ENCODE measurements at places on chromosomes 13 and 19.

GRCh38 chr19:16036397-16036925 is 39.8 kb upstream of the TPM4 start:
- no peak for DNase-seq

GRCh38 chr19:13849991-13850909 is 26.7 kb upstream of the NANOS3 start:
- no peak for DNase-seq

DNA sequence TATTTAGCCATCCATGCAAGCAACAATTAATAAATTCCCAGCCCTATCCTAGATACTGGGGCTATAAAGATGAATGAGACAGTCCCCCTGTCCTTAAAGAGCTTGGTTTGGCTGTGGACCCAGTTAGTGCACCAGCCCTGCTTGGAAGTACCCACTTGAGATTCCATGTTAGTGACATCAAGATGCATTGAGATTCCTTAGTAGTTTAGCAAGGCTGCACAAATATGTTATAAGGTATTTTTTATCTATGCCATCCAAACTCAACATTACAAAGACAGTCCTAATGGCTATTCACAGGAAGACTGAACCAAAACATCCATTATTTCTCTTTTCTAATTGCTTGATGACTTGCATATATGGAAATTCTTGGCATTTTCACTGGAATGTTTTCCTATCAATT is 48.8 kb upstream of the RAP2A start:
- no peak for DNase-seq

GRCh38 chr13:29421118-29421517 is 174.4 kb downstream of the SLC7A1 start:
- no peak for DNase-seq

DNA sequence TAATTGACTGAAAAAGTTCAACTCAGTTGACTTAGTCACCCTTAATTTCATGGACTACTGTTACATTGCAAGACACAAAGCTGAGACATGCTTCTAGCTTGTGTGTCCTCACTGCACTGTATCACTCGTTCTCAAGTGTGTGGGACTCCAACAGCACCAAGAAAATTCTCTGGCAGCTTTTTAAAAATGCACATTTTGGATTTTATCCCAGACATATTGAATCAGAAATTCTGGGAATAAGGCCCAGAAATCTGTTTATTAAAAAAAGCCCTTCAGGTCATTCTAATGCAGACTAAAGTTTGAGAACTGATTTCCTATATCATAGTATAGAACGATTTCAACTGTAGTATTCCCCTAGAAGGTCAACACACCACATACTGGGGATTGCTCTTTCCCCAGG is 1485.3 kb downstream of the PCDH9 start:
- no peak for DNase-seq

DNA sequence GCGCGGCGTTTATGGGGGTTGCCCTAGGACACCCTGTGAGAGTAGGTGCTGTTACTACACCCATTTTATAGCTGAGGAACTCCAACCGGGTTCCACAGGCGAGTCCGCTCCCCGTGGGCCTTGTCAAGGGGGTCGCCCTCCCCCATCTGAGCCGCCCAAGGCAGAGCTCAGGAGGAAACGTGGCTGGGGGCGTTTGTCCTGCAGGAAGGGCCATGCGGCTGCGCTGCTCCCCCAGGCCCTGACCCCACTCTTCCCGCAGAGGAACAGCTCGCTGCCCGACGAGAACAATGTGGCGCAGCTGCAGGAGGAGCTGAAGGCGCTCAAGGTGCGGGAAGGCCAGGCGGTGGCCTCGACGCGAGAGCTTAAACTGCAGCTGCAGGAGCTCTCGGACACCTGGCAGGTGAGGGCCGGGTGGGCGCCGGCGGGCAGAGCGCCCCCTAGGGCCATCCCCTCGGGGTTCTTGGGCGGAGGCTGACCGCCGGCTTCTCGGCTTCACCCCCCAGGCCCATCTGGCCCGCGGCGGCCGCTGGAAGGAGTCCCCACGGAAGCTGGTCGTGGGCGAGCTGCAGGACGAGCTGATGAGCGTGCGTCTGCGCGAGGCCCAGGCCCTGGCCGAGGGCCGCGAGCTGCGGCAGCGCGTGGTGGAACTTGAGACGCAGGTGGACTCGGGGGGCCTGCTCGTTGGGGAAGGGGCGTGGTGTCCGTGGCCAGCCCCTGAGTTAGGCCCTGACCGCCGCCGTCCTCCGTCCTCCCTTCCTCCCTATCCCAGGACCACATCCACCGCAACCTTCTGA is 12.4 kb downstream of the PRR36 start:
- DNase-seq = no peak

GRCh38 chr19:408441-408901 is 476 bp downstream of the C2CD4C start:
- no peak for DNase-seq

GRCh38 chr19:18644196-18645034 is 7.6 kb downstream of the KLHL26 start:
- DNase-seq = no peak

- DNase-seq = no peak
Observed at GRCh38 chr19:3766520-3766919, 4.0 kb downstream of the MRPL54 start.

GRCh38 chr19:18191640-18192062 is 1.4 kb upstream of the MPV17L2 start:
- DNase-seq = no peak

DNA sequence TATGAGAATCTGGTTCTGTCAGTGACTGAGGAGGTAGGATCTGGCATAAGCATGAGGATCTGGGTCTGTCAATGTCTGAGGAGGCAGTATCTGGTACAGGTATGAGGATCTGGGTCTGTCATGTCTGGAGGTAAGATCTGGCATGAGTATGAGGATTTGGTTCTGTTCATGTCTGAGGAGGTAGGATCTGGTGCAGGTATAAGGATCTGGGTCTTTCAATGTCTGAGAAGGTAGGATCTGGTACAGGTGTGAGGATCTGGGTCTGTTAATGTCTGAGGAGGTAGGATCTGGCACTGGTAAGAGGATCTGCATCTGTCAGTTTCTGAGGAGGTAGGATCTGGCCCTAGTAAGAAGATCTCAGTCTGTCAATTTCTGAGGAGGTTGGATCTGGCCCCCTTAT is 12.4 kb upstream of the PDCD2L start:
- no peak for DNase-seq

DNA sequence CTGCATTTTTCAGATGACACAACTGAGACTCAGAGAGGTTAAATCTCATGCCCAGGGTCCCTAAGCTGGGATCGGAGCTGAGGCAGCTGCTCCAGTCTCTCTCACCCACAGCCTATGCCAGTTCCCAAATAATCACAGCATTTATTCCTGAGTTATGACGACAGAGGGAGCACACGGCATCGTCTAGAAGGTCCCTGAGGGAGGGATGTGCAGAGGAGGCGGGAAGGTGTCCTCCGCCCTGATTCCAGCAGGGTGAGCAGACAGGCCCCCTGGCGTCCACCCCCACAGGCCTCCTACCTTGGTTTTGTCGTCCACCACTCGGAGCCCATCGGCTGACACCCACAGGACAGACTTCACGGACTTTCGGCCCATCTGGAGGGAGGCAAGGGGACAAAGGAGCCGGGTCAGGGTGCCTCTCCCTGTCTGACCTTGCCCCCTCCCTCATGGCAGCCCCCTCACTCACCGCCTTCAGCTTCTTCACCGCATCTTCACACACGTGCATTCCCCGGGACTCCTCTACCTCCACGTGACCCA is 8.0 kb downstream of the NUMBL start:
- no peak for DNase-seq

- DNase-seq = no peak
Observed at GRCh38 chr19:13872695-13873389, 4.1 kb upstream of the NANOS3 start.

DNA sequence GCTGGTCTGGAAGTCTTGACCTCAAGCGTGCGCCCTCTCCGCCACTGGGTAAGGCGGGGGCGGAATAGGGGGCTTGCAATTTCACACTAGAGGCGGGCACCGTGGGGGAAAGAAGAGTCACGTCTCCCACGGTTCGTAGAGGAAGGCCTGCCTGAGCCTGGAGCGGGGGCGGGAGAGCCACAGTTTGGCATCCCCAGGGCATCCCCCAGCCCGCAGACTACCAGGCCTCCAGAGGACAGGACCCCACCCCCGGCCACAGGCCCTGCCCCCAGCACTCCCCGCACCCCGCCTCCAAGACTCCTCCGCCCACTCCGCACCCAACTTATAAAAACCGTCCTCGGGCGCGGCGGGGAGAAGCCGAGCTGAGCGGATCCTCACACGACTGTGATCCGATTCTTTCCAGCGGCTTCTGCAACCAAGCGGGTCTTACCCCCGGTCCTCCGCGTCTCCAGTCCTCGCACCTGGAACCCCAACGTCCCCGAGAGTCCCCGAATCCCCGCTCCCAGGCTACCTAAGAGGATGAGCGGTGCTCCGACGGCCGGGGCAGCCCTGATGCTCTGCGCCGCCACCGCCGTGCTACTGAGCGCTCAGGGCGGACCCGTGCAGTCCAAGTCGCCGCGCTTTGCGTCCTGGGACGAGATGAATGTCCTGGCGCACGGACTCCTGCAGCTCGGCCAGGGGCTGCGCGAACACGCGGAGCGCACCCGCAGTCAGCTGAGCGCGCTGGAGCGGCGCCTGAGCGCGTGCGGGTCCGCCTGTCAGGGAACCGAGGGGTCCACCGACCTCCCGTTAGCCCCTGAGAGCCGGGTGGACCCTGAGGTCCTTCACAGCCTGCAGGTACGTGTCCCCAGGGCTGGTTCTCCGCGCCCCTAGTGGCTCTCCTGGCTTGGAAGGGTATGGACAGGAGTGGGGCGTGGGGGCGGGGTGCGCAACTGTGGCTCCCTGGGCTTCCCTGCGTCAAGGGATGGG is at the start of gene ANGPTL4:
Gene ANGPTL4 (plus strand): TSS at position 353 of the 969 bp plus-strand sequence. CDS start 167 bp downstream, at position 520.
- DNase-seq = no peak

DNA sequence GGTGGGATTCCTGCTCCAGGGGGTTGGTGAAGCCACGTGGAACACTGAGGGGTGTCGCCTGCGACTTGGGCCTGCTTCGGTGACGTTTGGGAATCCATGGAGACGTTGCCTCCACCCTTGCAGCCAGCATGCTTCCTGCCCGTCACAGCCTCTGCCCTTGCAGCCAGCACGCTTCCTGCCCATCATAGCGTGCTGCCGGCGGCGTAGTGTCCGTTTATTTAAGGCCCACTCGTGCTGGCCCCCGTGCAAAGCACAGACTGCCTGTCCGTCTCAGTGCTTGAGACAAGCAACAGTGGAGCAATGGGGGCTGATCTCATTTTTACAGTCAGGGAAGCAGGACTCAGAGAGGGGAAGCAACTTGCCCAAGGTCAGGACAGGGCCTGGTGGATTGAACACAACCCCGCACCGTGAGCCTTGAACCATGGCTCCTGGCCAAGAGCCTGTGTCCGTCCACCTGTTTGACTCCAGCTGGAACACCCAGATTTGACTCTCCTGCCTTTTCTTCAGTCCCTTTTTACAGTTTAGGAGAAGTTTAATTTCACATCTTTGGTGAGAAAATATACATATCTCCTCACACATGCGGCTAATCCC is 149.6 kb downstream of the TEX29 start:
- no peak for DNase-seq

- DNase-seq = no peak
Observed at GRCh38 chr19:53904909-53905308, 4.2 kb upstream of the CACNG7 start.

DNA sequence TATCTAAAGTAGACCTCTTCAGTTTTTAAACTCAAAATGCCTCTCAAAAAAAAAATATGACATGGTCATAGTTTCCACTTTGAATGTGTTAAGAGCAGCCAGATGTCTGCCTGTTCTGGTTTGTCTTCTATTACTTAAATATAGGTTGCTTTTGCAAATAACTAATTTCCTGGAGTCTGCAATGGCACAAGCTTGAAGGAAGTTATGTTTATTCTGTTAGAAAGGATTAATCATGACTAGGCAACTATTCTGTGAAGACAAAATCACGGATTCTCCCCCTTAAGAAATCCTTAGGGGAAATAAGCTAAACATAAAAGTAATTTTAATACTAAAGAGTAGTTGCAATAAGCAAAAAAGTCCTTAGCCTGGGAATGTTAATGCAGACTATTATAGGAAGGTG is 26.3 kb downstream of the SKA3 start:
- DNase-seq = no peak

GRCh38 chr19:30069535-30070197 is 127.6 kb downstream of the URI1 start:
- no peak for DNase-seq

DNA sequence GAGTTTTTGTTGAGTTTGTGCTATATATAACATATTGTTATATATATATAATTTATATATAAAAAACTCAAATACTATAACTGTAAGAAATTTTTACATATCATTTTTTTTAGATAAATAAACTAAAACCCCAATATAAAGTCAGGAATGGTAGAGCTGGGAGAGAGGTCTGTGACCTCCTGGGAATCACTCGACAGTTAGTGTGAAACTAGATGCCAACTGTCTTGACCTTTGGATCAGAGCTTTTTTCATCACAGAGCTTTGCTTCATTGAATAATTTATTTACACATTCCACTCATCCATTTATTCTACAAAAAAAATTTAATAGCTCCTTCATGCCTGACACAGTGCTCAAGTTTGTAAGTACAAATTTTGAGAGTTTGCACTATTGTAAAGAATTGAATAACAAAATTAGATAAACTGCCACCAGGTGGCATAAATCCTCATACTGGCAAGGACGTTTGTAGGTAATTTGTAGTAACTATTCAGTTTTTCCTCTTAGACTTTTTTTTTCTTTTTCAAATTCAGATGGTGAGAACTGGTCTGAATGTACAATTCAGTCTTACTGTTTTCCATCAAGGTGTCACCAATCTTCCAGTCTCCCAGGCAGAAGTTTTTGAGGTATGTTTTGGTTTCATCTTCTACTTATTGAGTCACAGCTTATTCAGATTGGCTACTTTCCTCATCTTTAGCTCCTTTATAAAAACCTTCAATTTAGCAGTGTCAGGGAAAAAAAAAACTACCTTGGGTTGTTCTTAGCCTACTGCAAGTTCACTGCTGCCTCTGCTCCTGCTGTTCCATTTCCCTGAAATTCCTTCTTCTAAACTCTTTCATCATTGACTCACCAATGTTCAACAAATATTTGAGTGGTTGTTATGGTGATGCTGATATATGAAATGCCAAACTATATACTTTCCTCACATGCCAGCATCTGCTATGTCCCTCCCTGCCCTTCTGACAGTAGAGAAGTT is 28.7 kb downstream of the LACC1 start:
- no peak for DNase-seq

- no peak for DNase-seq
Observed at GRCh38 chr13:72005455-72005854, 138.5 kb upstream of the DACH1 start.

DNA sequence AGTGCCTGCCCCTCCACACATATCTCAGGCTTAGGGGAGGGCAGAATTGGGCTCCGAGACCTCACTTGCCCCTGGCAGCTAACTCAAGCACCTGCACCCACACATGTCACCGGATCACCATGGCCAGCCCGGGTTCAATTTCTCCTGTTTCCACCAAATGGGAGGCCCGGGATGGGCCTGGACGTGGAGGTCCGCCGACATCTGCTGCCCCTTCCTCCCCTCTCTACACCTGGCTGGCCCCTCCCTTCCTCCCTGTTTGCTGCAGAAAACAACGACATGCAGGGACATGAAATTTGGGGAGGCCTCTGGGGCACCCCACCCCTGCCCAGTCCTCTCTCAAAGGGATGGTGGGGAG is 1.3 kb downstream of the PRKD2 start:
- DNase-seq = no peak

- no peak for DNase-seq
Observed at GRCh38 chr13:37681281-37682032, 82.9 kb upstream of the POSTN start.

- DNase-seq = peak; percentile 2
Observed at GRCh38 chr13:26707122-26708006, 53.2 kb downstream of the GPR12 start.
